ENCODE measurements at places on chromosomes 2 and 18.

- DNase-seq: no peak
Observed at GRCh38 chr2:161147856-161148255, 12.4 kb upstream of the TANK start.

- no peak for DNase-seq
Observed at GRCh38 chr2:211181626-211182025, 625.2 kb downstream of the CPS1 start.

GRCh38 chr2:180647221-180647620, 333.2 kb upstream of the UBE2E3 start:
- DNase-seq: no peak

GRCh38 chr2:75586971-75587370, 26.2 kb upstream of the EVA1A start:
- no peak for DNase-seq

DNA sequence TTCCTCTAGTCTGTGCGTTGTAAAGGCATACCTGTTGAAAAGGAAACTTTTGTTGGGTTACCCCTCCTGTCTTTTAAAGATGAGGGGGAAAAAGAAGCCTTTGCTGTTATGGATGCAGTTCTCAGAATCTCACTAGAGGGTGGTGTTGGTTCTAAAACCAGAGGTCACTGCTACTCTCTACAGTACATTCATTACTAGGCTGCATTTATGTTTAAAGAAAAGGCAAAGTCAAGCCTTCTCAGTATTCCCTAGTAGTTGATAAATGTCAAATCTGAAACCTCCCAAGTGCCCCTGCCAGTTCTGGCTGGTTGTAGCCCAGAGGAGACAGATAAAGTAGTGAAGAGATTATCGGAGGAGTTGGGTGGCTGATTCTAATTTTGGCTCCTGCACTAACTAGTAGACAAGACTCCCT, 1.4 kb upstream of the PLCL1 start:
- peak; percentile 85 for DNase-seq

- DNase-seq: peak; percentile 17
Observed at GRCh38 chr2:171346723-171347557, 86.8 kb downstream of the METTL8 start.

DNA sequence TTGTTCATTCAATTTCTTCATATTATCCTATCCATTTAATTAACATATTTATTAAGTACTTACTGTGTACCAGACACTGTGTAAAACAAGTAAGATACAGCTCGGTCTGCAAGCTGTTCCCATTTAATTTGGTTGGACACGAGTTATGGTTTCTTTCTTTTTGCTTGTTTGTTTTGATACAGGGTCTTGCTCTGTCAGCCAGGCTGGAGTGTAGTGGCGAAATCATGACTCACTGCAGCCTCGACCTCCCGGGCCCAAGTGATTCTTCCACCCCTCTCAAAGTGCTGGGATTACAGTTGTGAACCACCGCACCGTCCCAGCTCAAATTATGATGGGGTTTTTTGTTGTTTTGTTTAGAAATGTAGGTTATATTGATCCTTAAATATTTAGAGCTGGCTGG, 9.0 kb downstream of the CYBRD1 start:
- DNase-seq: no peak

DNA sequence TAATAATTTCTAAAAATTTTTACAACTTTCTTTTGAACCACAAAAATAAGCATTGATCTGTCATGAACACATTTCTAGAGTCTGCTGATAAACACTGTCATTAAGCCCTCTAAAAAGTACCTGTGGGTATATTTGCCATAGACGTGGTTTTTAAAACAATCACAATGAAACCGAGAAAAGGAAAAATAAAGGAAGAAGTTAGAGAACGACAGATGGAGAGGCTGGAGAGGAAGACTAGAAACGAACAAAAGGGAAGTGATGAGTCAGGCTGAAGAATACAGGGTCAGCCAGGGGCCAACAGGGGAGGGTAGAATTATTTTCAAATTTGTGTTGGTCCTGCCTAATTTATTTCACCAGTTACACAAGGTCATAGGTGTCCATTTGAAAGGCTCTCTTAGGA, 62.0 kb downstream of the MYL12B start:
- DNase-seq: no peak

DNA sequence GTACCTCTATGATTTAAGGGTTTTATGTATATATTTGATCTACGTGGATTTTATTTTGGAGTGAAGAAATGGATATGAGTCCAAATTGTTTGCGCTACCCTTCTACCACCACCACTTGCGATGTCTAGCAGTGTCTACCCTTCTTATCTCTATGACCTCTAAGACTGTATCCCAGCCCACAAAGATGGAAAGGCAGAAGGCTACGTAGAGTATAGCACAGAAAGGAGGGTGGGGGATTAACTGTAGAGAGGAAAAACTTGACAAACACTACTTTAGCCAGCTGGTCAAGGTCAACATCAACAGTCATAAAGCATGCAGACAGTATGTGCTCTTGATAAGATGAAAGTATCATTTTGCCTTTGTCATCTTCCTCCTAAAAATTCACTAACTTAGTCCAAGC, 14.4 kb downstream of the ITSN2 start:
- DNase-seq: no peak

DNA sequence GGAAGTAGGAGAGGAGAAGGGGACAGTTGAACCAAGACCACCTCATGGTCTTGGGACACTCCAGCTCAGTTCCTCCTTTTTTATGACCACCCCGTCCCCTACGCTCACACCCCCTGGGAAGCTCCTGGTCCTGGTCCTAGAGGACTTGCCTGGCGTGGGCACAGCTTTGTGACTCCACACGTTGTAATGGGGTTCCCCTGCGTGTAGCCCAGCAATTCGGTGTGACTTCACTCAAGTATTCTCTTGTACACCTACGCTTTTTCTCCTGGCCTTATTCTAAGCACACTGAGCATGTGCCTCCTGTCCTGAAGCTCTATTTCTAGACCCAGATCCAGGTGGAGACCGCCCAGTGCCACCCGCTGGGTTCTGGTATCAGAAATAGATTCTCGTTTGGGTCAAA, 36.1 kb upstream of the B3GNT7 start:
- DNase-seq: no peak

- no peak for DNase-seq
Observed at GRCh38 chr18:64966667-64967066, 784.1 kb upstream of the CDH7 start.

DNA sequence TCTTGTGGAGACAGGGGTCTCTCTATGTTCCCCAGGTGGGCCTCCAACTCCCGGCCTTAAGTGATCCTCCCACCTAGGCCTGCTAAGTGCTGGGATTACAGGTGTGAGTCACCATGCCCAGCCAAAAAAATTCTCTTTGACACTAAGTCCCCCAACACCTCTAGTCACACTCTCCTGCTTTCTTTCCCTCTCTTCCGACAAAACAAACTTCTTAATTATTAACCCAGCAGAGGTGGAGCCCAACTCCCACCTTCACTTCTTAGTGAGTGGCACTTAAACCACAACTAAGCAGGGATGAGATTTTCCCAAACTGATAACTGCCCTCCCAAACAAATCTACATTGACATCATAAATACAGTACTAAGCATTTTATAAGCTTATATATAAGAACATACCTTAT, 60.5 kb upstream of the PMAIP1 start:
- DNase-seq: no peak

- DNase-seq: no peak
Observed at GRCh38 chr2:1572638-1573037, 159.4 kb downstream of the TPO start.

DNA sequence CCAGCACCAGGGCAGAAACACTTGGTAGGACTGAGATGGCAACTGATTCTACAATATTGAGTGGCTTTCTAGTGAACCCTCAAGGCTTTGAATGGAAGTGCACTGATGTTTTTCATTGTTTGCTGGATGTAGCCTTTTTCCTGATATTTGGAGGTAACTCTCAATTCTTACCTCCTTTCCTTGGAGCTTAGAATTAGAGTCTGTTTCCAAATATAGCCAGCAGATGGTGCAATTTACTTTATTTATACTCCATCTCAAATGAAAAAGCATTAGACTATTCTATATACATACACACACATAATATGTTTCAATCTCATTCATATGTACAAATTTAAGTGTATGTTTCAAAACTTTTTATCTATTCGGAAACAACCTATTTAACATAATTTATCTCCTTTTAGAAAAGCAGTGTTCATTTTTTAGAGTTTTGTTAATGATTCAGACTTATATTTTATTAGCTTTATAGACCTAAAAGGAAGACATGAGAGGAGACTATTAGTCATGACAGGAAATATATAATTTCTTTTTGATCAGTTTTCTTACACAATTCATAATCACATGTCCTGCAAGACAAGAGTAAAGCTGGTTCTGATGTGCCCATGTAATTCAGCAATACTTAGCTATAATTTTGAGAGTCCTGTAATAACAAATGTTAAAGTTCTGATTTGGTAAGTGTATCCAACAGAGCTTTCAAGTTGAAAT, 124.8 kb downstream of the NUP35 start:
- peak; percentile 19 for DNase-seq

DNA sequence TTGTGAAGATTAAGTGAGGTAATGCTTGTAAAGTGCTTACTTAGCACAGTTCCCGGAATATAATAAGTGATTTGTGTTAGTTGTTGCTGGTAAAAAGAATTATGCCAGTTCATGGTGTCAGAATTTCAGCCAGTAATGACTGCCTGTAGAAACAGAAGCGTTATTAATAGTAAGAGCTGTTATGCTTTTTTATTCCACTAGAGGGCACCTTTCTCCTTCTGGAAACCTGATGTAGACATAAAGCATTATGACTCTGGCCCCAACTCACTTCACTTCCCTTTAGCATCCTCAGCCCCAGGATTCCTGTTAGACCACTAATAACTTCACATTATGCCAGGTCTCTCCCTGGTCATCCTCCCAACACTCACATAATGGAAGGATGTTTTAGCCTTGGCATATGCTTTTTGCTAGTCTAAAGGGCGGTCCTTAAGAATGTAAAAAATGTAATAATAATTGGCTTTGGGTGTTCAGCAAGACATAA, 34.9 kb downstream of the C18orf54 start:
- peak; percentile 76 for DNase-seq

DNA sequence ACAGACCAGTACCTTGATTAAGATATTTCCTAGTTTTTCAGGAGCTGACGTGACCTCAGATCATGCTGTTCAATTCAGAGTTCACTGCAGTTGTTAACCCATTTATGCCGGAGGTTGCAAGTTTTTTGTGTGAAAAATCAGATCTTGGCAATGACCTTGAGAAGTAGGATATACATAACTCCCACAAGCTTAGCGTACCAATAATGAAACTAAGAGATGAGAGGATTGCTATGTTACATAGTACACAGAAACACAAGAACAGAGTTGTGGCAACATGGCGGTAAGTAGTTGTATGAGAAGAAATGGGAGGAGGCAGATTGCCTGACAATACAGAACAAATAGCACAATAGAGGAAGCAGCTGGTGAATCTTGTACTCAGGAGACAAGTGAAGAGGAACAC, 39.1 kb downstream of the PPIG start:
- DNase-seq: no peak

DNA sequence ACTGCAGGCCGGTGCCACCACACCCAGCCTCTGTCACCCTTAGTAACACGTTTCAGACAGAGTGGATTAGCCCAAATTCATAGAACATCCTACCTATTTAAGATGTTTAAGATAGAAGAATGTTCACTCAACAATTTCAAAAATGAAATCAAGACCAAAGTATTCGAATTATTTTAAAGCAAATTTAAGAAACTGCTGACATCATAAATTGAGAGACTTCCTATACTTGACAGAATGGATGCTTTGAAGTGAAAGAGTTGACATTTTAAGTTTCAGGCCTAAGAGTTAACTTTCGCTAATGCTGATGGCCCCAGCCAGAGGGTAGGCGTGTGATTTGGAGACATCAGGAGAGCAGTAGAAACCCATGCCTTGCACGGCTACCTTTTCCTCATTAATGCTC, 271.9 kb downstream of the SS18 start:
- DNase-seq: no peak

- no peak for DNase-seq
Observed at GRCh38 chr2:180716186-180717180, 263.9 kb upstream of the UBE2E3 start.

GRCh38 chr2:237327175-237327950, 86.6 kb downstream of the COL6A3 start:
- DNase-seq: no peak

DNA sequence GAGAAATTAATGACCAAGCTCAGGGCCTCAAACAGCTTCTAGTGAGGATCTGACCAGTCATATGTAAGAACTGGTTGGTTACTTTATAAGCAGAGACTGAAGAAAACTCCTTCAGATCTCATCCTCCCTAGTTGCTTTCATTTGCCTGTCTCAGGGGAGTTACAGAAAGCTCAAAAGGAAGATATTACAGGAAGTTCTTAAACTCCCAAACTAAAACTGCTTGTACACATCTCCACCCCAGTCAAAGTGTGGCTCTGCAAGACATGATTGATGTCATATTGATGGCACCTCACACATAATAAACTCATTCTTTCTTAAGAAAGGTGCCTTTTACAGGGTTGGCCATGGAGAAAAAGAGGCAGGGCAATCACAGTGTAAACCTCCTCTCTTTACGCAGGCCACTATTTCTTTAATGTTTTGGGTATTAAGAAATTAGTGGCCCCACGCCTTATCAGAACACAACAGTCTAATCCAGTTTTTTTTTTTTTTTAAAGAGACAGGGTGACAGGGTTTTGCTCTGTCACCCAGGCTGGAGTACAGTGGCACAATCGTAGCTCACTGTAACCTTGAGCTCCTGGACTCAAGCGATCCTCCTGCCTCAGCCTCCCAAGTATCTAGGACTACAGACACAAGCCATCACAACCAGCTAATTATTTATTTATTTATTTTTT, 62.6 kb upstream of the STK17B start:
- no peak for DNase-seq

All from midbrain (tissue), 1 donor.